ENCODE measurements at places on chromosomes 1 and 21.

- no peak for DNase-seq
Observed at GRCh38 chr1:19517017-19517416, 31.7 kb upstream of the CAPZB start.

- peak; percentile 82 for DNase-seq
Observed at GRCh38 chr21:17512253-17513213, at the start of gene CXADR. Gene CXADR (plus strand): TSS chr21:17513043. CDS start chr21:17513130, 87 bp downstream.

- no peak for DNase-seq
Observed at GRCh38 chr1:48062353-48062752, 65.2 kb upstream of the TRABD2B start.

DNA sequence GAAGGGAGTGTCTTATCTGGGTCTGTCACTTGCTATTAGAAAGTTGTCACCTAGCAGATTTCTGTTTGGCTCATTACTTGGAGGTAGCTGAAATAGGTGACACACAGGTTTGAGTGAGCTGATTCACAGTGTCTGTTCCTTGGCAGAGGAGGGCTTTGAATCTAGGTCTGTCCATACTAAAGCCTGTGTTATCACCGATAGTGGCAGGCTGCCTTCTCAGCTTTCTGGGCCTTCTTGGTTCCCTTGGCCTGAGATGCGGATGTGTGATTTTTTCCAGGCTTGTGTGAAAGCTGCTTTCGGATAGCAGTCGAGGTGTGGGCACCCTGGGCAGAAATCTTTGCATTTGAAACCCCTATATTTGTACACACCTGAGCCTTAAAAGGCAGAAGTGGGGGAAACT is 73.9 kb downstream of the ACTL8 start:
- no peak for DNase-seq

DNA sequence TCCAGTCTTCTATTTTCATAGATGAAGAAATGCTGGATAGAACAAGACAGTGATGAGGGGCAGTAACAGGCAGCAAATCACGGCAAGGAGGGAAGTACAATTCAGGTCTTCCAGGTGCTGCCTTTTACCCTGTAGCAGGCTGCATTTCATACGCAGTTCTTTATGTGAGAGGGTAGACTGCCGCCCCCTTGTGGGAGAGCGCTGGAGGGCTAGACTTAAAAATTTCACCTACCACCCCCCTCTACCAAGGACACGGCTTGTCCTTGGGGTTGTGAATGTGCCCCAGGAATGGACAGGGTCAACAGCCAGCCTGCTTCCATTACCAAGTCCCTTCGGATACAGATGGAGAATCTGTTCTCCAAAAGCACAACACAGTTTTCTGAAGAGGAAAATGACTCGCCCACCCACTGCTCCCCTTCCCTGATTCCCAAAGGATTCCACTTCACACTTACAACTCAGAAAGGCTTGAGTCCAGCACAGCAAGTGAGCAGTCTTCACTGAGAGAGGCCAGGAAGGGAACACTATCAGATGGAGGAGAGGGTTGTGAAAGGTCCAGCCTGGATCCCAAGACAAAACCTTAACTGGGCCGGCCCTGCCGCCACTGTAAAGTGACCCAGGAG is 7.4 kb downstream of the WDR77 start:
- peak; percentile 55 for DNase-seq

DNA sequence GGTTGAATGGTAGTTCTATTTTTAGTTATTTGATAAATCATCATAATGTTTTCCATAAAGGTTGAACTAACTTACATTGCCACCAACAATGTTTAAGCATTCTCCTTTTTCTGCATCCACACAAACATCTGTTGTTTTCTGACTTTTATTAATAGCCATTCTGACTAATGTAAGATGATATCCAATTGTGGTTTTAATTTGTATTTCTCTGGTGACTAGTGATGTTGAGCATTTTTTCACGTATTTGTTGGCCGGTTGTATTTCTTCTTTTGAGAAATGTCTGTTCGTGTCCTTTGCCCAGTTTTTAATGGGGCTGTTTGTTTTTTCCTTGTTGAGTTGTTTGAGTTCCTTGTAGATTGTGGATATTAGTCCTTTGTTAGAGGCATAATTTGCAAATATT is 24.6 kb upstream of the SLC35F3 start:
- DNase-seq: no peak

DNA sequence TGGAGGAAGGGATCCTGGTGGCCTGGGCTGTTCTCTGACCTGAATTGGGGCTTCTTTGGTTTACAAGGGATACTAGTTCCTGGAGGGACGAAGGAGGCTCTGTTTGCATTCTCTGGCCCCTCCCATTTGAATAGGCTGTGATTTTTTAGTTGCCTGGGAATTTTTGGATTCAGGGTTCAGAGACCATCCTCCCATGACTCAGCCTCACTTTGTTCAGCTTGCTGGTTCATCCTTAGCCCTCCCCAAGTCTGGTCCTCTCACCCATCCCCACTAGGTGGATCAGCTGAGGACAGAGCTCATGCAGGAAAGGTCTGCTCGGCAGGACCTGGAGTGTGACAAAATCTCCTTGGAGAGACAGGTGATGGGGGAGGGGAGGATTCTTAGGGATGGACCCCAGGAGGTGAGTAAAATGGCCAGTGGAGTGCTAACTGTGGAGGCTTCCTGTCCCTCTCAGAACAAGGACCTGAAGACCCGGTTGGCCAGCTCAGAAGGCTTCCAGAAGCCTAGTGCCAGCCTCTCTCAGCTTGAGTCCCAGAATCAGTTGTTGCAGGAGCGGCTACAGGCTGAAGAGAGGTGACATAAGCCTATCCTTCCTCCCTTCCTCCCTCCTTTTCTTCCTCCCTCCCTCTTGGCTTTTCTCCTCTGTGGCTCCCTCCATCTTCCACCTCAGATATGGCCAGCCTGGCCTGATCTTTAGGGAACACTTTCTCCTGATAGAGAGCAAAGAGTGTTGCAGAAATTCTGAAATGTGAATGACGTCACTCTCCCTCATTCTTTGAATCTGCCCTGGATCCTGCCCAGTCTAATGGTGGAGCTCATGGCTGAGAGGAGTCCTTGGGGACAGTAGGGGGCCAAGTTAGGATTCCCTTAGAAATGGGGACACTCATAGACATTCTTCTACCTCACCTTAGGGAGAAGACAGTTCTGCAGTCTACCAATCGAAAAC is 4.5 kb upstream of the TUFT1 start:
- no peak for DNase-seq

DNA sequence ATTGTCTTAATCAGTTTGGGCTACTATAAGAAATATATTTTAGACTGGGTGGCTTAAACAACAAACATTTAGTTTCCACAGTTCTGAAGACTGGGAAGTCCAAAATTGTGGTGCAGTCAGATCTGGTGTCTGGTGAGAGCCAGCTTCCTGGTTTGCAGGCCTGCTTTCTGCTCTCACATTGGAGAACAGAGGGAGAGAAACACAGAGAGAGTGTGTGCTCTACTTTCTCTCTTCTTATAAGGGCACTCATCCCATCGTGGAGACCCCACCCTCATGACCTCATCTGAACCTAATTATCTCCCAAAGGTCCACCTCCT is 4.1 kb downstream of the LEPR start:
- DNase-seq: no peak

- no peak for DNase-seq
Observed at GRCh38 chr1:221747839-221748238, 6.0 kb upstream of the DUSP10 start.

DNA sequence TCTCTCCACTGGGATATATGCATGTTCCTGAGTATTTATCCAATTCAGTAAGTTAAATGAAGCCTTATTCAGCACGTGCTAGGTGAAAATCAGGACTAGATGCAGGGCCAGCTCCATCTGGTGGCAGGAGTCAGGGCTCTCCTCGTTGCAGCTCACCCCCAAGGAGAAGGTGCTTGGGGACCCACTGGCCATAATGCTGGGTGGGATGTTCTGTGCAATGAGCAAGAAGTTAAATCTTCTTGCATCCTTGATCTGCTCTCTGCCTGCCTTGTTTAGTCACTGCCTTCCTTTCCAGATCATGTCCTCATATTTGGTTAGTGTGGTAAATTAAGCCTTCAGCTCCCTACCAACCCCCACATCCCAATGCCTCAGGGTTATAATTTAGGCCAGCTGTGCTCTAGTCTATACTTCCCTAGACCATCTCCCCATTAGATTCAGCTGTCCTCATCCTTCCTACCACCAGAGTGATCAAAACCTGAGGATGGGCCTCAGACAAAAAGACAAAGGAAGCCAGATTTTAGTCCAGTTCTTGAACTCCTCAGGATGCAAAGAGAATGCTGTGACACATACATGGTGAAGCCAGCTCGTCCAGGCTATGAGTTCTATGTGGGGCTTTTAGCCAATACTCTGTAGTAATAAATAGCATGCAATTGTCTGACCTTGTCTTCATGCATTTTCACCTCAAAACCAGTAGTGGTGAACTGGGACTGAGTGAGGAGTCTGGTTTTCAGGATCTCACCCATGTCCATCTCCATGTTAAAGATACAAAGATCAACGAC is 55.9 kb downstream of the SEC16B start:
- no peak for DNase-seq

DNA sequence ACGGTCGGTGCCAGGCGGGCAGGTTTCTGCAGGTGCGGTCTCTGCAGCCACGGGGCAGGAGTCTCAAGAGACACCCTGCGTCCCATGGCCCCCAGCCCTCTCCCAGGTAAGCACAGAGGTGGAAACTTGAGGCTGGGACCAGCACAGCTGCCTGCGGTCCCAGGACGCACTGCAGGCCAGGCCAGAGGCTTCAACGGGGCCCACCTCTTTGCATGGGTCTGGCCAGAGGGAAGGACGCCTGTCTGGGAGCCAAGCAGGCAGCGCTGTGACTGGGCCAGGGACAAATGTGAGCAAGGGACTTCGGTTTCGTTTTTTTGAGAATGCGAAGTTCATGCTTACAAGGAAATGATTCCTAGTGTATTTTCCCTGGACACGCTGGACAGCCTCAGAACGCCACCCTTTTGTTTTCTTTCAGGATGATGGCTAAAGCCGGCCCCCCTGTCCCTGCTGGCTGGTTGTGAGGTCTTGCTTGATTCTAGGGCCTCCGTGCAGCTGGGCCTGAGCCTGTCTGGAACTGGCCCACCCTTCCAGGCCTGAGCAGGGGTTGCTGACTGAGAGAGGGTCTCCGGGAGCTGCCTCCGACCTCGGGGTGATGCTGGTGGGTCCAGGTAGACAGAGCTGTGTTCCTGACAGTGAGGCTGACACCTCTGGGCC is 38.3 kb downstream of the MORN1 start:
- DNase-seq: no peak

DNA sequence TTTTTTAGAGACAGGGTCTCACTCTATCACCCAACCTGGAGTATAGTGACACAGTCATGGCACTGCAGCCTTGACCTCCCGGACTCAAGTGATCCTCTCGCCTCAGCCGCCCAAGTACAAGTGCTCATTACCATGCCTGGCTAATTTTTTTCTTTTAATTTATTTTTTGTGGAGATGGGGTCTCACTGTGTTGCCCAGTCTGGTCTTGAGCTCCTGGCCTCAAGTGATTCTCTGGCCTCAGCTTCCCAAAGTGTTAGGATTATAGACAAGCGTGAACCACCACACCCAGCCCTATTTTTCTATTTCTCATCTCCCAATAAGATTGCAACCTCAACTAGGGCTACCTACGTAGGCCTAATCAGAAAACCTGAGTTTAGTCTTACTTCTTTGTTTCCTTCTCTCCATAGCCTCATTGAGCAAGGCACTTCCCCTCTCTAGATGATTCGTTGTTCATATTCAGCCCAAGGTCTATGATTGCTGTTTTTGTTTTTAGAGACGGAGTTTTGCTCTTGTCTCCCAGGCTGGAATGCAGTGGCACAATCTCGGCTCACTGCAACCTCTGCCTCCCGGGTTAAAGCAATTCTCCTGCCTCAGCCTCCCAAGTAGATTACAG is 1.1 kb upstream of the KPNA6 start:
- DNase-seq: no peak

GRCh38 chr1:192316942-192317450 is at the start of gene RGS21:
Gene RGS21 (plus strand): TSS chr1:192316992. CDS start chr1:192343037, 26,045 bp downstream.
- DNase-seq: no peak

- no peak for DNase-seq
Observed at GRCh38 chr1:94045465-94046056, 75.4 kb downstream of the ABCA4 start.

- DNase-seq: no peak
Observed at GRCh38 chr21:17693801-17694200, 81.1 kb upstream of the BTG3 start.

GRCh38 chr1:24329797-24330543 is 10.8 kb downstream of the GRHL3 start:
- no peak for DNase-seq

DNA sequence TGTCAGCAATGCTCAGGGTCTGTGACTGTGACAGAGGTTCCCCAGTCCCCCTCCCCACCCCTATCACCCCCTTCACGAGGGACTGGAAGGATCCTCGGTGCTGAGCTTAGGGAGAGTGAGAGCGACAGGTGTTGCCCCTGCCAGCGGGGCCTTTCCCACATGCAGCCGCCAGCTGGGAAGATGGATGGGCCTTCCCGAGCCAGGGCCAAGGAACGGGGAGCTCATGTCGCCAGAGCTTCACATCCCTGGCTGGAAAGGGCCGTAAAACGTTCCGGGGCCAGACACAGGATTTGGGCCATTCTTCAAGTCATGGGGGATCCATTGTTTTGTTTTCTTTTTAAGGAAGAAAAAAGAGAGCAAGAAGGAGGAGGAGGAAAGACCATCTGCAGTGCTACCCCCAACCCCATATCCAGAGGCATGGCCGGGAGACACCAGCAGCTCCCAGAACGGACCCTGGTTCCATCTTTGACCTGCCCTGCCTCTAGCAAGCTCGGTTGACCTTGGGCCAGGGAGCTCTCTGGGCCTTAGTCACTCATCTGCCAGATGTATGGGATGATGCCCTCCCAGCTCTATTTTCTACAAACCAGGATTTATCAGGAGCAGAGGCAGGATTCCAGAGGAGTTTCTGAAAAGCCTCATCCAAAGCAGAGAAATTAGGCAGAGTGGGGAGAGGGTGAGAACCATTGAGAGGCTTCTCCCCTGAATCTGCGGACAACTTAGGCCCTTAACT is 54.1 kb downstream of the TAS1R2 start:
- no peak for DNase-seq

DNA sequence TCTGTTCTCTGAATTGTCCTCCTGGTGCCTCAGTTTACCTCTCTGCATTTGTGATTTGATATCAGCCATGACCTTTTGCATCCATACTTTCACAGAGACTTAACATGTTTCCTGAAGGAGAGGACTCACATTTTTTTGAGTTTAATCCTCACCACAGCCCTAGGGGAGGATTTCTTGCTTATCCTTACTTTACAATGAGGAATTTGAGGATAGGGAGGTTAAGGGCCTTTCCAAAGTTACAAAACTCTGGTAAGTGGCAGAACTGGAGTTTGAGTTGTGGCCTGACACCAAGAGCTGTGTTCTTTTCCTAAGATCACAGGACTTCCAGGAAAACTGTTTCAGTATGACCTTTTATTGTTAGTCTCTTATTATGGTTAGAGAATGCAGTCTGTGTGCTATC is 34.2 kb downstream of the TNFRSF8 start:
- DNase-seq: no peak

GRCh38 chr1:57623791-57624538 is 200.1 kb upstream of the DAB1 start:
- no peak for DNase-seq

GRCh38 chr1:156838972-156839371 is 19.9 kb downstream of the INSRR start:
- DNase-seq: no peak

GRCh38 chr21:44792702-44793591 is 8.7 kb downstream of the UBE2G2 start:
- peak; percentile 30 for DNase-seq

Data from T follicular helper cell (primary cell).